Stimulated activated effector memory CD8-positive, alpha-beta T cell treated with anti-CD3 and anti-CD28 coated beads, Interleukin-12 subunit alpha, Interleukin-12 subunit beta, amount 100 ng/mL, for 72 hours (primary cell): ENCODE measurements at places on chromosomes 6 and 20.

- no peak for DNase-seq
Observed at GRCh38 chr20:62760856-62761758, 35.2 kb upstream of the MRGBP start.

- DNase-seq, result peak; percentile 71
Observed at GRCh38 chr6:148747471-148748165, 788 bp downstream of the UST start.

DNA sequence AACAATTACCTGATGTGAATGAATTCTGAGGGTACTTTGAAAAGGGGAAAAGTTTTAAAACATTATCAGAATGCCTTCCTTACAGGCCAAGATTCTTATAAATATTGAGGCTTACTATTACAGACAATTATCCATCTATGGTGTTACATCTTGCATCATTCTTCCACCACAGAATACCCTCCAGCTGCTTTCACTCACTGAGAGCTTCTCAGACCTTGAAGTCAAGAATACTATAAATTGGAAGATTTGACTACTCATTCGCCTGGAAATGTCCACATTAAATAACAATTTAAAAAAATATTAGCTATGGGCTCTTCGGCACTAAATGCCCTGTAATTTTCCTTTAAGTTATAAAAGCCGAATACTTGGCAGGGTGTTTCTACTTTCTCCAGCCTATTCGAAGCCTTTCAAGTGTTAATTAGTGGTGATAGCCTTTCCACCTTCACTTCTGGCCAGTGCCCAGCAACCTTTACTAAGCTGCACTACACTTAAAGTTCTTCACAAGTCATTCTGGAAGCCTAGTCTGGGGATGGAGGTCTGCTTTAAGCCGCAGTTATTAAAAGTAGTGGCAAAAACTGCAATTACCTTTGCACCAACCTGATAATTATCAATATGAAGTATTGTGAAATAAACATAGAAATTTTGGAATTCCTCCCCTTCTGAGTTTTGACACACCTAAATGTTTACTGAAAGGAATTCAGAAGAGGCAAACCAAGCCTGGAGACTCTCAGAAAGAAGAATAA, 100.9 kb downstream of the BMP5 start:
- no peak for DNase-seq

DNA sequence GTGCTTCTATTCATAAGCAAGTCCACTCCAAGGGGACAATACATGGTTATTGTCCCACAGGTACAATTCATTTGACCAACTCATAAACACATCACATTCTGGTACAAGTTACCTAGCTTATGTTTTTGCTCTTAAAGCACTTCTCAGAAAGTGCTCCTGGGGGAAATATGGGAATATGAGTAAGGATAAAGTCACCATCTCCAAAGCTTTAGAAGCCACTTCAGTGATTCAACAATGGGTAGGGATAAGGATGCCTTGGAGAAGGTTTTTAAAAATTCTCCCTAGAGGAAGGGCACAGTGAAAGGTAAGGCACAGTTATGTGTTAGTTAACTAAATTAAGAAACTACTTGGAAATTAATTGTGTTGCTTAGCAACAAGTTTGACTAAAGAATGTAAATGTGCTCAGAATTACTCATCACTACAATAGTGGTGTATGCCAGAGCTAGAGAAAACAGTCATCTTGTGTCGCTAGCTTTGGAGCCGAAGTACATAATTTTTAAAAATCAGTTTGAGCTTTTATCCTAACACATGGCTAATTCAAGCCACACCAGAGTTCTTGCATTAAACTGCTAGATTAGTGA, 39.5 kb upstream of the LAMP5 start:
- DNase-seq, result no peak

DNA sequence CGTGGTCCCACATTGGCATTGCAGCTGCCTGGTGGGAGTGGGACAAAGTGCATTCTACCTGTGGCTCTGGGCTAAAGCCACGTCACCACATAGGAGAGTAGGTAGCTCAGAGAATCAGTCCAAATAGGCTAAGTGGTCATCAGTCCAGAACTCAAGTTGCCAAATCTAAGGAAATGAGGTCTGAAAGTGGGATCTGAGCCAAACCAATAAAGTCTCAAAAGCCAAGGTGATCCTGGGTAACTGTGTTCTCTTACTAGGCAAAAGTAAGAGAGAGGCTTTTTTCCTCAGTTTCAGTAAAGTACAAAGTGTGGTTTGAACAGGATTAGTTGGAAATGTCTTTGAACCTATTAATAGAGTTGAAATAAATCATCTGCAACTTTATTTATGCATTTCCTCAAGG, 68.6 kb upstream of the CNKSR3 start:
- DNase-seq, result no peak

DNA sequence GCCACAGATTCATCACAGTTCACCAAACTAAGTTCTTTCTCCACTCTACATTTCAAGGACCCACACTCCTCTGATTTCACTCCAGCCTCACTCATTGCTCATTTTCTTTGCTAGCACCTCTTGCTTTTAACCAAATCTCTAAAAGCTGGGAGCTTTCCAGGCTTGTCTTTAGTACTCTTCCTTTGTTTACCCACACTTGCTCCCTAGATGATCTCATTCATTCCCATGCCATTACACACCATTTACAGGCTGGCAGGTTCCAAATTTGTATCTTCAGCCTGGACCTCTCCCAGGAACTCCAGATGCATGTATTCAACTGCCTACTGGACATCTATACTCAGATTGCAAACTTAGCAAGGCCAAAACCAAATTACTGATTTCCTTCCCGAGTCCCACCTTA, 5.3 kb upstream of the GUCA1B start:
- DNase-seq, result no peak

DNA sequence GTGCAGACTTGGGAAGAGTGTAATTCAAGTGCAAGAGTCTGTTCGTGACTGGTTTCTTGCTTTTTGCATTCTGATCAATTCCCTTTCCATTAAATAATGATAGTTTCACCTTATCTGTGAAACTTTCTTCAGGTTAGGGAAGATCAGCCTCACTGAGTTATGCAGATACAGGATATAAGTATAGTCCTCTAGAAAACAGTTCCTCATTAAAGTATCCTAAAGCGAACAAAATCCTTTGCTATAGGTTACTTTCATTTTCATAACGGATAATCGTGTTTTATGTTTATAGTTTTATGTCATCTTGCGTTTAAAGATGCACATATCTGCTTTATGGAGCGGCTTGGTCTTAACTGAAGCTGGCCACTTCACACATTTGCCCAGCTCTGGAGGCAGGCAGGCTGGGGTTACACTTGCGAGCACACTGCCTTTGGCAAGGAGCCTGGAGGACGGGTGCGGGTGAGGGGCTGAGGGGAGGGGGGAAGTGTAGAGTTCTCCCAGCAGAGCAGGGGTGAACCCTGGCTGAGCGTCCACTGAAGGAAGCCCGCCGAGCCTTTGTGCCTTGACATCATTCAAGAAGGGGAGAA, 123.5 kb upstream of the IFNGR1 start:
- no peak for DNase-seq

GRCh38 chr6:126890055-126890454, 228.4 kb upstream of the RSPO3 start:
- DNase-seq, result no peak

- no peak for DNase-seq
Observed at GRCh38 chr6:90177544-90178383, 118.9 kb downstream of the BACH2 start.

GRCh38 chr20:34956041-34956458, 382 bp downstream of the MYH7B start:
- no peak for DNase-seq

DNA sequence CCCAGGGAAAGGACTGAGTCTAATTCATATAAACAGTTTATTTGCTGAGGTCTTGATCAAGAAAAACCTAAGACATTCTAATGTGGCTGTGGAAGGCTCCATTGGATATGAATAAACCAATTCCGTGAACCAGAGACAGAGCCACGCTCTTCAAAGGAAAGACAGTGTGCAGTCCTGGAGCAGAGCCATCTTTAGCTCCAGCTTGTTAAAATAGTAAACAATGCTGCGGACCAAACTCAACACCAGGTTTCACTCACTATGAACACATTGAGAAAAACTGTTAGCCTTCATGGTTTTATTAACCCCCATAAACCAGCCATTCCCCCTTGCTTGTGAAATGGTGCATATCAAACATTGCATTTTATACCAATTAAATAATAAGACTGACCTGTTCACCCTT, 61.9 kb downstream of the COL9A1 start:
- no peak for DNase-seq

DNA sequence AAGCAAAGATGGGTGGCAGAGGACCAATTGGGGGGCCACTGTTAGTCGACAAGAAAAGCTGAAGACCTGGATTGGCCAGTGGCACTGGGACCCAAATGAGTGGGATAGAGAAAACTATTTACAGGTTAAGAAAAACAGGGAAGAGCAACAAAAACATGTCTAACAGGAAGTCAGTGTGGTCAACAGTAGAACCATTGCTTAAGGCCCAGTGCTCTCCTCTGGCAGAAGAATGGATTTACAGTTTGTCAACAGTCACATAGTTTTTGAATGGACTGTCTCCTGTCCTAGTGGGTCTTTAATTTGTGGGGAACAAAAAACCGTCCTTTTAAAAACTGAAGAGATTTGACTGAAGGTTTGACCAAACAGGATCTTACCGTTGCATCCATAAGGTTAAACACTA, 12.1 kb upstream of the WTAP start:
- DNase-seq, result no peak

DNA sequence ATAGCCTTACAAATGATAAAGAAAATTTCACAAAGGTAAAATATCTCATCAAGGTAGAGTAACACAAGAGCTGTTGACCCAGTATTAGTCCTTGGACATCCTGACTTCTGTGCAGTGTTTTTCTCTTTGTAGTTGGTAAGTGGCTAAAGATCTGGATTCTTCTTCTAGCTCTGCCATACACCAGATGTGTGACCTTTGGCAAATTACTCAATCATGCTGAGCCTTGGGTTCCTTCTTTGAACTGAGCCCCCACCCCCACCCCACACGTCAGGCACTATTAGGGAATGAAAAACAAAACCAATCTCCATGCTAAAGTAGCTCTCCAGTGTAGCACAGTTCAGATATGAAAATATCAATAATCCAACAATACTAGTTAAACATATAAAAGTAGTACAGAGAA, 15.1 kb upstream of the TRIM39 start:
- DNase-seq, result no peak

DNA sequence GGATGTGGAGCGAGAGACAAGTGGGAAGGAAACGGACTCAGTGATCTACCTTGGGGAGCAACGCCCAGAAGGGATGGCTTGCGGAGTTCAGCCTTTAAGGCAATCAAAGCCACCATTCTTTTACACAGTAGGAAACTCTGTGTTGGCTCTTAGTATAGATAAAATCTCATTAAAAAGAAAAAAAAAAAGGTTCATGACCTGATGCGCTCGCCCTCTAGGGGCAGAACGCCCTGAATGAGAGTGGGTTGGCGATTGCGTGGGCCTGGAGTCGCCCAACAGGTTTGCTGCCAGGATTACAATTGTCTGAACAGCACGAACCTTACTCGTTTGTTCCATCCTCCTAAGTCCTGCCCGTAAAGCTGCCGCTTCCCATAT, 1.2 kb downstream of the TPD52L1 start:
- no peak for DNase-seq

DNA sequence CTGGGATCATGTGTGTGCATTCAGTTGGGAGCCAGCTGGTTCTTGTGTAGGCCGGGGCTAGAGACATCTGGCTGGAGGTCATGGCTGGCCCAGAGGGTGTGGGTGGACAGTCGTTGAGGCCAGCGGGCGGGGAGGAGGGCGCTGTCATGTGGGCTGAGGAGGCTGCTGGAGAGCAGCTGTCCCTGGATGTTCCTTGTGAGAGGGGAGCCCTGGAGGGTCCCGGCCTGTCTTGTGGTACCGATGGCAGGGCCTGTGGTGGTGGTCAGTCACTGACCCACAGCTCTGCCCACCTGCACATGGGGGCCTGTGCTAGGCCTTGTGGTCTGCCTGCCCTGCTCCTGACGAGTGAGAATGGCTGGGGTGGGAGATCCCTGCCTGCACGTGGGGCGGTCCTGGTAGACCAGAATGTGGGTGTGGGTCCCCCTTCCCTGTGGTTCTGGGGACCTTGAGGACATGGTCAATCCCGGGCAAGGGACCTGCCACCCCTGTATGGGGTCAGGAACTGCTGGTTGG, 1.9 kb upstream of the C20orf204 start:
- no peak for DNase-seq

DNA sequence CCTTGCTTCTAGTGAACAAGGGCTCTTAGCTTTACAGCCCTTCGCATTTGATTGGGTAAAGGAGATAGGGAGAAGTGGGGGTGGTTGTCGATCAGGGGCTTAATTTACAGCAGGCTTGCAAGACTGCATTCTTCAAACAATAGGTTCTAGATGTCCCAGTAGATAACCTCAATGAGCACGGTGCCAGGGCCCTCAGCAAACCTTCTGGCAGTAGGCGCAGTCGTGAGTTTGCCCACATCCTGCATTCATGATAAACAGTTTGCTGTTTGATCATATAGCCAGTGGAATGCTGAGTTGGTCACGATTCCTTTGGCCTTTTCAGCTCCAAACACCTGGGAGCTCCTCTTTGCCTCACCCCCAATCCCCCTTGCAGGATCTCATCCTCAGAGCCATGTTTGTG, 27.5 kb downstream of the SUN5 start:
- DNase-seq, result no peak

DNA sequence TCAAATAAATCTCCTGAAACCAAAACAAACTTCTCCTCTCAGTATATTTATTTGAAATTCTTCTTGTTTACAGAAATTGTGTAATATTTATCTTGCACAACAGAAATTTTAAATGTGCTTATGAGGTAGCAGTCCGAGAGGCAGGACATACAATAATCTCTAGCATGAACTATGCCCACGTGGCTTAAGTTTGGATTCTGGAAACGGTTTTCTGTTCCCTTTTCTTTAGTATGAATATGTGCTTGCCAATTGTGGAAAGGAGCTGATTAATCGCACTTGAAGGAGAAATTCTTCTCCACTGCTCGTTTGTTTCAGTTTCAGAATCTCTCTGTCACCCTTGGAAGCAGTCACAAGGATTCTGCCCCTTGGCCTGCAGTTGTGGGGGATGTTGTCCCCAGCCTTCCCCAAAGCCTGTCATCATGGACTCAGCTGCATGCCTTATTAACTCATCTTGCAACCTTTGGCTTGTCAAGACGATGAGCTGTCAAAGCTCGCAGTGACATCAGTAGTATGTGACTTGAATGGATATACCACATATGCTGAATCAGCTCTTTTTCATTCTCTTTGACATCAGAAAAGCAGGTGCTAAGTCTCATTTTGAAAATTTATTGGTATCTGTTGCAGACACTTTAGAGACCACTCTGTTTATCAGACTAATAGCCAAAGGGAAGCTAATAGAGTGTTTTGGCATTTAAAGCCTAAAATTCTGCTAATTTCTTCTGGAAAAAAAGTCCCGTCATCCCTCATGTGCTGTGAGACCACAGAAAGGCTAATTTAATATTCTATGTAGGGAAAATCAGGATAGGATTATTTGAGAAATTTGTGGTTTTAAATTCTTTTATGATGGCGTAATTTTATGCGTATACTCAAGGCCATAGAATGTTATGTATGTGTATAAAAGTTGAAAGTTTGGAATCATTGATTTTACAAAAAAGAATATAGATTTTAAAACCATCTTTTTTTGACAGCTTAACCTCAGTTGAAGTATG, 186.8 kb downstream of the ARID1B start:
- DNase-seq, result no peak

DNA sequence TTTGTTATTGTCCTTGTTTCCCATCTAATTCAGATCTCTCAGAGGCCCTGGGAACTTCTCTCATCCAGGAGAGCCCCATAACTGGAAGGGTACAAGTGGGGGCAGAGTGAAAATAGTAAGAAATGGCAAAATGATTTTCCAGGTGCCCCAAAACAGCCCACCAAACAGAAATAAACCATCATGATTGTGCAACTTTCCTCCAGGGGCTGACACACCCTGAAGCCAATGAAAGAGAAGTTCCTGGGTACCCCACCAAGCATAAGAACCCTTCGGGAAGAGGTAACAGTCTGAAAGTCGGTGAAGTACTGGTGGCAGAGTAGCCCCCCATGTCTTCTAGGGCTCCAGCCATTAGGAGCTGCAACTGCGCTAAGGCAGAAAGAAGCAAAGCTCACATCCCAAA, 282.0 kb downstream of the PTPRT start:
- DNase-seq, result no peak
